ENCODE measurements at places on chromosomes 12 and 14. TPM values are rescaled to one million over a fixed set of nuclear protein-coding genes. Genes with fewer than 3 reads are reported as not detected.

GRCh38 chr12:6266541-6266966 is 43.9 kb upstream of the PLEKHG6 start:
- H3K4me3 ChIP-seq: no peak overlapping the region
- no peaks in the 10 kb centered on the region for H3K4me1 ChIP-seq
- H3K27me3 ChIP-seq: no peaks in the 10 kb centered on the region
- no peak overlapping the region for H3K27ac ChIP-seq

GRCh38 chr14:102554821-102555819 is 37.3 kb upstream of the RCOR1 start:
- peak; percentile 27 for DNase-seq
- H3K4me3 ChIP-seq: peak overlapping the region; percentile 48
- H3K27ac ChIP-seq: peak overlapping the region; percentile 43
- H3K36me3 ChIP-seq: no peaks in the 10 kb centered on the region
- no peaks in the 10 kb centered on the region for H3K27me3 ChIP-seq

DNA sequence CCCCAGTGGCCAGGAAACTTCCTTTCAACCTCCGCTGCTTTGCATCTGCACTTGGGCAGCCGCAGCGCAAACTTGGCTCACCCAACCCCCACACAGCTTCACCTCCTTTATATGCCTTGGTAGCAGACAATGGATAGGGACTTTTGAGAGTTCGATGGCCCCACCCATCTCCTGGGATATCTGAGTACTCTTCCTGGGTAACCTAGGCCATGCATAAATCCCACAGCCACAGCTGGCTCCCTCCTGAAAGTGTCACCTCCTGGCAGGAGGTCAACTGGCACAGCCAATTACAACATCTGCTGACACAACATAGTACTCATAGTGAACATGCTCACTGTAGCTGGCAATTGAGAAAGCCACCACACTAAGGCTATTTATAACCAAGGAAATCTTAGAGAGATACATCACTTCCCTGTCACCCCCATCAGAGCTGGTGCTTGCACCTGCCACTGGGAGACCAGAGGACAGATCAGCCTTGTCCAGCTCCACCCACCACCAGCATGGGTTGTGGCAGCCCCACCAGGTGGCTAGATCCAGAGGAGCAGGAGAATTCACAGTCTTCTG is 410.0 kb downstream of the SYT1 start:
- H3K27me3 ChIP-seq: no peaks in the 10 kb centered on the region
- H3K4me1 ChIP-seq: no peaks in the 10 kb centered on the region
- H3K27ac ChIP-seq: no peak overlapping the region
- H3K4me3 ChIP-seq: no peak overlapping the region

DNA sequence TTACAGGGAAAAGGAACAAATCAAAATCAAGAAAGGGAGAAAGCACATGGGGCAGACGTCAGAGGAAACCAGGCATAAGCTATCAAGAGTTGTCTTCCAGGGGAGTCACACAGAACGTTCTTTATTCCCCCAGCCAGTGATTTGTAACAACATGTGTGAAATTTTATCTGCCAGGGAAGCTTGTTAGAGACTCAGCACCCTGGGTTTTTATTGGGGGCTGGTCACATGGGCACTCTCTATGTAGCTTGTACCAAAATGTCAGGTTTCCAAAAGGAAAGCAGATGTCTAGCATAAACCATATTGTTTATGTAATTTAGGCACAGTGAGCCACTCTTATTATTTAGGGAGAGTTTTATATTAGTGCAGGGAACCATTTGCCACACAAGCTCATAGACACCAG is 440.4 kb upstream of the DCN start:
- no peak overlapping the region for H3K4me3 ChIP-seq
- DNase-seq: no peak
- no peaks in the 10 kb centered on the region for H3K36me3 ChIP-seq
- H3K27ac ChIP-seq: no peak overlapping the region
- H3K4me1 ChIP-seq: no peaks in the 10 kb centered on the region

DNA sequence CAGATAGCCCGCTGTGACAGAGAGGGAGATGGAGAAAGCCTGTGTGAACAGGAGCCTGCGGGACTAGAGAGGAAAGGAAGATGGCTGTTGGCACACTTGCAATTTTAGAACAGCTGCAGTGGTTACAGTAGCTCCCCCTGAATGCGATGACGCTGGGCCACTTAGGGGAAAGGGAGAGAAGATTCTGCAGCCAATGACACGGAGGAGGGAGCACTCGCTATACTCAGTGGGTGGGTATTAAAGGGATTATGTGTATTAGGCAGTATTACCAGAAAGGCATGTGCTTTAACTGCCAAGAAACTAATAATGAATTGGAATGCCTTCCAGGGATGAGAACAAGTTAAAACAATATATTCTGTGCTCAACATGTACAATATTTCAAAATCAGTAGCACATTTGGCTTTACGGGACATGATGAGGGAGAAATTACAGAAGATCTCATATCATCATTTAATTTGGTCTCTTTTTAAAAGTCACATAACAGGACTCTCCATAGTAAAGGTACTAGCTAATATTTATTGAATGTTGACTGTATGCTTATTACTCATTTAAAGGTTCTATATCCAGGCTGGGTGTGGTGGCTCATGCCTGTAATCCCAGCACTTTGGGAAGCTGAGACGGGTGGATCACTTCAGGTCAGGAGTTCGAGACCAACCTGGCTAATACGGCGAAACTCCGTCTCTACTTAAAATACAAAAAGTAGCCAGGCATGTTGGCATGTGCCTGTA is 35.9 kb upstream of the FOS start:
- peaks cover 6% of the 10 kb centered on the region for H3K27me3 ChIP-seq
- peak; percentile 85 for DNase-seq
- no peaks in the 10 kb centered on the region for H3K36me3 ChIP-seq
- peak overlapping the region; percentile 1 for H3K27ac ChIP-seq

DNA sequence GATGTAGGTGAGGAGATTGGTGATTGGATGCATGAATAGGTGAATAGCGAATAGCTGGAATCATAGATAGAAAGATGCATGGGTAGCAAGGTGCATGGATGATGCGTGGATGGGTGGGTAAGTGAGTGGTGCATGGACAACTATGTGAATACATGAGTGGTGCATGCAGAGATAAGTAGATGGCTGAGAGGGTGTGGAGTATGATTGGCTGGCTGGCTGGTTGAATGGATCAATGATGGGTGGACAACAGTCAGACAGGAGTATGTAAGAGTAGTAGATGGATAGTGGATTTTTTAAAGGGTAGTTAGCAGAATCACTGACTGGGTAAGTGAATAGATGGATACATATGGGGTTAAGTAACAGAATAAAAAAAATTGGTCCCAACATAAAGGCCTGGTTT is 33.9 kb downstream of the SERPINA3 start:
- H3K4me3 ChIP-seq: no peak overlapping the region
- no peaks in the 10 kb centered on the region for H3K27me3 ChIP-seq
- H3K36me3 ChIP-seq: no peaks in the 10 kb centered on the region
- no peak overlapping the region for H3K27ac ChIP-seq

DNA sequence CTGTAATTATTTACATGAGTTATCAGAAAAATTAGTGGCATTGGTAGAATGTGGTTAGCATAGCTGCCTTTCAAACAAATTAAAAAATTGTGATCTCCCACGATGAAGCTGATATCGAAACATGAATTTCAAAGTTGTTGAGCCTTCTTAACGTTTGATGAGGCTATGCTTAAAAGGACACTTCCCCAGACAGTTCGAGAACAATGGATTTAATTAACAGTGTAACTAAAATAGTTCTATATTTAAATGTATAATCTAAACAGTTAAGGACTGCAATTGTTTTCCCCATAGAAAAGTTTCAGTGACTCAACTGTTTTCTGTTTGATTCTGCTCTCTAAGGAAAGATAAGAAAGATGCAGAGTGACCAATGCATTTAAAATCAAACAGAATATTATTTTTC is 1.6 kb downstream of the CLEC2B start:
- H3K4me3 ChIP-seq: no peak overlapping the region
- no peak for DNase-seq
- no peaks in the 10 kb centered on the region for H3K4me1 ChIP-seq
- no peak overlapping the region for H3K27ac ChIP-seq
- no peaks in the 10 kb centered on the region for H3K27me3 ChIP-seq

Gene NID2
- polyA plus RNA-seq: 2,513 TPM

Gene DEPDC4
- 1.3 TPM for polyA plus RNA-seq

Gene SERPINA9
- polyA plus RNA-seq: not detected

Gene GATC
- 17.5 TPM for polyA plus RNA-seq

Gene PTGR2
- 5.6 TPM for polyA plus RNA-seq

All from fibroblast of lung (primary cell).